ENCODE measurements at places on chromosomes 3 and 15. TPM values are rescaled to one million over a fixed set of nuclear protein-coding genes. Genes with fewer than 3 reads are reported as not detected.

The GADL1 gene
- total RNA-seq, result 0.94 TPM

The LRRC31 gene
- total RNA-seq, result not detected

The SLC2A2 gene
- not detected for total RNA-seq

The BOC gene
- total RNA-seq, result not detected

The CYP1A2 gene
- not detected for total RNA-seq

The ACKR2 gene
- total RNA-seq, result 0.10 TPM

The GUCA1C gene
- total RNA-seq, result not detected

The SLC12A8 gene
- not detected for total RNA-seq

The ITGA11 gene
- under 0.01 TPM for total RNA-seq

The STXBP5L gene
- total RNA-seq, result not detected

The UCN2 gene
- total RNA-seq, result 0.10 TPM

The GOLGA8B gene
- 186 TPM for total RNA-seq

The C2CD4A gene
- 0.21 TPM for total RNA-seq

The SSUH2 gene
- total RNA-seq, result not detected

The GRAMD1C gene
- 2.3 TPM for total RNA-seq

The TPRA1 gene
- 9.3 TPM for total RNA-seq

The H1-8 gene
- total RNA-seq, result 0.21 TPM

The SNRPN gene
- 89.0 TPM for total RNA-seq

The FETUB gene
- not detected for total RNA-seq

The FOXP1 gene
- 455 TPM for total RNA-seq

The DAZL gene
- total RNA-seq, result 0.10 TPM

The LSMEM2 gene
- not detected for total RNA-seq

The KNSTRN gene
- total RNA-seq, result 7.1 TPM

The GRK7 gene
- 0.10 TPM for total RNA-seq

The TMEM43 gene
- 23.7 TPM for total RNA-seq

The CLK3 gene
- total RNA-seq, result 158 TPM

The ZNF660 gene
- total RNA-seq, result 0.21 TPM

The PRR20G gene
- total RNA-seq, result not detected

All from mononuclear cell (primary cell).